ENCODE measurements at places on chromosomes 2 and 18.

DNA sequence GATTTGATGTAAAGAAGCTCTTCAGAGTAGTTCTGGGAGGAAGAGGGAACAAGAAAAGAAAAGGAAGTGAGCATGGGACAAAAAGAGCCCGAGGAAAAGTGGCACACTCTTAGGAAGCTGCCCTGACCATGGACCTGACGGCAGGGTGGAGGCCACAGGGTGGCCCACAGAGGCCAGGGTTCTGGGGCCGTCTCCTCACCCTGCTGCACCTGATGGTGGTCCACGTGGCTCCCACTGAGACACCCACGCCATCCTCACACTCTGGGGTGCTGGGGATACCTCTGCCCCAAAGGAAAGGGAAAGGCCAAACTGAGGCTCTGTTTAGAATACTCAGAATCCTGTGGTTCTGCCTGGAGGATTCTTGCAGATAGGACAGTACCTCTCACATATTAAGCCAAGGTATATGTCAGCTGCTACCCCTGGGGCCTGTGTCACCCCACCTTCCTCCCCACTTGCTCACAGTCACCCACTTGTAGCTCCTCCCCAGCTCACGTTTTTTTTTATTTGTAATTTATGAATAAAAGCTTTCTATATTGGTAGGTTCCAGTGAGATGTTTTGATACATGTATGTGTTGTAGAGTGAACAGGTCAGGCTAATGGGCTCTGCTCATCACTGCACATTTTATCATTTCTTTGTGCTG is 171.1 kb downstream of the LDLRAD4 start:
- no peak for DNase-seq

DNA sequence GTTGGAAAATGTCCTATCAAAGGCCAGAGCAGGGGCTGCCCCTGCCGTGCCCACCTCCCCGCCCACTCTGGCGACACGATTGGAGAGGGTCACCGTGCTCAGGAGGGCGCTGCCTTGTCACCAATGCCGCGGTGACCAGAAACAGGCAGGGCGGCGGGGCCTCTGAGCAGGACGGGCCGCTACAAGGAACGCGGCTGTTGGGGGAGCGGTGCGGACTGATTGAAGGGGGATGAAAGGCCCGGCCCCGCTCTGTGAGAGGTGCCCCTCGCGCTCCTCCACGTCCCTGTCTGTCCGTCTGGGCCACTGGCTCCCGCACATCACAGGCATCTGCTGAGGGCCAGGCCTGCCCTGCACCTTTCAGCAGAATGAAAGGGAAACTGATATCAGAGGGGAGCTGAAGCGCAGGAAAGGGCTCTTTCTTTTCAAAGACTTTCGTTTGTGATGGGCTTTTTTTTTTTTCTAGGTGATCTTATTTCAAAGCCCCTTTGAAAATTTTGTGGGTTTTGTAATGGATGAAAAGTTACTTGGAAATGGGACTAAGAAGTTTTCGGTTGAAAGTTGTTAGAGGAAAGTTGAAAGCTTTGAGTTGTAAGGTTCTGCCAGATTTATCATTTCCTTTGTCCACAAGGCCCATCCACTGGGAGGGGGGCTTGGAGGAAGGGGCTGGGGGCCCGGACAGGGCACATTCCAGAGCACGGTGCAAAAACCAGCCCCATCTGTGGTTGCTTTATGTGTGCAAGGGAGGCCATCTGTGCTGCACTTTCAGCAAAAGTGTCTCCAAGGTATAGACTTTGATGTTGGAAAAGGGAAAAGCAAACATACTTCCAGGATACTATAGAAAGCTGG is 244.2 kb downstream of the KLHL29 start:
- DNase-seq = no peak

GRCh38 chr2:110105608-110106467 is 9.8 kb downstream of the MALL start:
- DNase-seq = peak; percentile 66

- no peak for DNase-seq
Observed at GRCh38 chr2:148342086-148342485, 302.5 kb upstream of the EPC2 start.

DNA sequence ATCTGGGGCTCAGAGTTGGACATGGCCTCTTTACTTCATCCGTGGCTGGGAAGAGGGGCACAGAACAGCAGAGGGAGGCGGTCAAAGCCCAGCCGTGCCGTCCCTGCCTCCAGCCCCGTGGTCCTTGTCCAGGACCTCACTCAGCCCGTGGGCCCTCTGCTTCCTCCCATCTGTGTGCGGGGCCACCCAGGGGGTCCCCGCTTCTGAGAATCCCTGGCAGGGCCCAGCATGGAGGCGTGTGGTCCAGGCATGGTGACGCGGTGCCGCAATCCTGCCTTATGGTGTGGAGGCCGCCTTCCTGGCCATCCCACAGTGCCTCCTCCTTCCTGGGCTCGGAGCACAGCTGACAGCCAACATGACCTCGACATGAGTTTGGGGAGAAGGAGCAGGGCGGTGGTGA is 232.6 kb downstream of the FAM210A start:
- no peak for DNase-seq

- no peak for DNase-seq
Observed at GRCh38 chr18:36582988-36583745, 245.6 kb downstream of the TPGS2 start.

DNA sequence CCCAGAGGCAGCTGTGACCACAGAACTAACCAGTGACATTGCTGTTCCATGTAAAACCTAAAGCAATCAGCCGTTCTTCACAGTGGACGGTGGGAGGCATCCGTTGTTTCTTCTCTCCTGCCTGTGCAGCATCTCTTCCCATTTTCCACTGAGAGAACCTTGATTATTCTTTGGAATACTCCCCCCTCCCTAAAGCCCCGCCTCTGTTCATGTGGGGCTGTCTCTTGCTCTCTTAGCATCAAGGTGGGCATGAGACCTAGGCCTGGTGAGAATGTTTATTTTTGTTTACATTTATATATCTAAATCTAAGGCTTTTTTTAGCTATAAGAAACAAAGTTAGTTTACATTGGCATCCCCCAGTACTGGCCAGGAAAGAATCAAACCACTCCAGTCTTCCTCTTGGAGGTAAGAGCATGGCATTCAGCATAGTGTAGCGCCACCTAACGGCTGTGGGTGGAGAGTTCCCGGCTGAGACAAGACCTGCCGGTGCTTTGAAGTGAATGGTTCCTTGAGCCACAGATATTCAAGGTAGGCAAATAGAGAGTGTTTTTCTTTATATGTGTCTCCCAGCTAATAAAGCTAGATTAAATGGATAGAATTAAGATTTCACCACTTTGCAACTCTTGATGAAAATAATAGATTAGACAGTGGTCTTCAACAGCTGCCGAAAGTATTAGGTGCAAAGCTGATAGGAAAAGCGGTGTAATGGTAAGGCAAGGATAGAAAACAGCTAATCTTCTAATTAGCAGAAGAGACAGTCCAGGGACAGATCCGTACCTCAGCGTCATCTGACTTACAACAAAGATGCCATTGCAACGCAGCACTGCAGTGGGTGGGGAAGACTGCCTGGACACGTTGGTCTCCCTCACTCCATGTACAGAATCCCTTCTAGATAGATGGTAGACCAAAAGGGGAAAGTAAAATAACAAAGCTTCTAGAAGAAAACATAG is 219.6 kb upstream of the RAB12 start:
- DNase-seq = peak; percentile 78

GRCh38 chr2:121504316-121504715 is 26.4 kb upstream of the RNU4ATAC start:
- no peak for DNase-seq

- peak; percentile 4 for DNase-seq
Observed at GRCh38 chr2:158099716-158100115, 2.0 kb upstream of the UPP2 start.

GRCh38 chr2:66872081-66872985 is 437.4 kb downstream of the MEIS1 start:
- peak; percentile 90 for DNase-seq

GRCh38 chr2:8957628-8958027 is 45.9 kb downstream of the MBOAT2 start:
- DNase-seq = no peak

DNA sequence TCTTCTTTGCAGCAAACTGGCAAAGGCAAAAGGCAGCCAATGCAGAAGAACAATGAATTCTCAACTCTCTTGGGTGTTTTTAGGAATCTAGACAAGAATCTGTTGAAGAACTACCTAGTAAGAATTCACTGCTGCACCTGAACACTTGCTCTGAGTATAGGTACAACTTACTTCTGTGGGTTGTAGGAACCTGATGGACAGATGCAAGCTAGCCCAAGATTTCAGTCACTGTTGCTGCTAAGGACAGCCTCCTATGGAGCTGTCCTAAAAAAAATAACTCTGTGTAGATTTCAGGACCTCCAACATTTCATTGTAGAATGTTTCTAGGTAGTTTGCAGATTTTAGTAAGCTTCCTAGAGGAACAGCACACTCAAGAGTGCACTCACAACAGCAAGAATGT is 363.5 kb downstream of the CBLN2 start:
- no peak for DNase-seq

GRCh38 chr2:191521608-191522208 is 156.2 kb upstream of the NABP1 start:
- DNase-seq = peak; percentile 55

DNA sequence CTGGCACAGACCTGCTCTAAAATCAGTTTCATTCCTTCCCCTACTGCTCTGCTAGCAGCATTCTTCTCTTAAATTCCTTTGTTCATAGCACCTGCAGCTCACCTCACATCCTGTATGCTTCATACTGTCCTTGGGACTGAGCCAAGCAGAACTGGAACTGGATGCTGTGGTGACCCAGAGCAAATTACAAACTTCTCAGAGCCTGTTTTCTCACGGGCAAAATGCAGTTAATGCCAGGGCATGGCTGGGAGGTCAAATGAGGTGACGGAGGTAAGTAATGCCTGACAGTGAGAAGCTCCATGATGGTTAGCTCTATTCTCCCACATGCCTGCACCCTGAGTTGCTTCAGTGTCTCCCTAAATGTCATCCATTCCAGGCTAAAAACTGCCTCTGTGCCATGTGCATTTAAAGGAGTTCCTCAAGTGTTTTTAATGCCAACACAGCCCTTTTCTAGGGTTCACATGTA is 29.7 kb downstream of the C2orf42 start:
- DNase-seq = no peak

GRCh38 chr18:65990174-65990690 is 239.4 kb downstream of the CDH7 start:
- no peak for DNase-seq

GRCh38 chr2:219167997-219168396 is 1.8 kb downstream of the SLC23A3 start:
- no peak for DNase-seq

DNA sequence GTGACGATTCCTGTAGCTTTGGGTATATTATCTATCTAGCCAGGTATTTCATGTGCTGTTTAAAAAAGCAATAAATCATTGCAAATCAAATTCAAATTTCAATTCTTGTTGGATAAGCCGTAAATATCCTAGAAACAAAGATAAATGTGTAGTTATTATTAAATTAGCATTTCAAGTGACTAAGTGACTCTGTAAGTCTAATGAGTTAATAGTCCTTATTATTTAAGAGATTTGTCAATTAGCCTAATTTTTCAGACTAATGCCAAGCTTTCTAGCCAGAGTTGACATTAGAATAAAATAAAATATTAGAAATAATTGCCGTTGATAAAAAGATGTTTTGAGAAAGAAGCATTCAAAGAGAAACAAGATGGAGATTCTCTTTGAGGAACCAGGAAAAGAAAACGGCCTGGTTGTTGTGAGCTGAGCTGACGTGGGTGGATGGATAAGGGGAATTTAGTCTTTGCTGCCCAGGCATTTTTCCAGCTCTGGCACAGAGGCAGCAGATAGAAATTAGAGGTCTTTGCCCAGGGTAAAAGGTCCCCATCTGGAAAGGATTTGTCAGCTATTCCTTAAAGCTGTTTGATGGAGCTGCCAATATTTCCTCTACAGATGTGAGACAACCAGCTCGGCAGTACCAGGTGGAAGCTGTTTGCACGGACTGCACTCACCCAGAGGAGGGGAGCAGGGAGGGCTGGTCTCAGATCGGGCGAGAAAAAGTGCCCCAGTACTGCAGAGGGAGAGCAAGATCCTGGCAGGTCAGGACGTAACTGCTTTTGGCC is 117.3 kb upstream of the SEC11C start:
- DNase-seq = no peak

DNA sequence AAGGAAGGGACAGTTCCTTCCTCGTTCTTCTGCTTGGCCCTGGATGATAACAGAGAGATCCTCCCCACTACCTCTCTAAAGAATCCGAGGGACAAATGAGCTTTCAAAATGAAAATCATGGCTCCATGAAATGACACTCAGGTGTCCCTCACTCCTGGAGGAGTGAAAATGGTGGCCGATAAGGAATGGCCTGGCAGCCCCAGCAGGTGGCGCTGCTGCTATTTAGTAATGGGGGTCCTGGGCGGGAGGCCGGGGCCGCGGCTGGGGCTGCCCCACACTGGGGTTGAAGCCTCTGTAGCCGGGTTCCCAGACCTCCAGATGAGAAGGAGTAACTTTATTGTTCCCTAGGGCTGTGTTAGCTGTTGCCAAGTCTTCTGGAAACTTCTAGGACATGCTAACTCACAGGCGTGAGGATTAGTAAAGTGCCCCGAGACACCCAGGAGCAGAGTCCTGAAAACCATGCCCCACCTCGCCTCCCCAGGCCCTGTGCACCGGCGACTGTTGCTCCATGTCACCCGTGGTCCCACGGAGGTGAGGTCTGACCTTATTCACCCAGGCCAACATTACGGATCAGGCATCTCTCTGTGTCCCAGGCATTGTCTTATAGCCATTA is 138.0 kb downstream of the CTIF start:
- peak; percentile 38 for DNase-seq

GRCh38 chr2:236568068-236568921 is 1.3 kb upstream of the ACKR3 start:
- no peak for DNase-seq

DNA sequence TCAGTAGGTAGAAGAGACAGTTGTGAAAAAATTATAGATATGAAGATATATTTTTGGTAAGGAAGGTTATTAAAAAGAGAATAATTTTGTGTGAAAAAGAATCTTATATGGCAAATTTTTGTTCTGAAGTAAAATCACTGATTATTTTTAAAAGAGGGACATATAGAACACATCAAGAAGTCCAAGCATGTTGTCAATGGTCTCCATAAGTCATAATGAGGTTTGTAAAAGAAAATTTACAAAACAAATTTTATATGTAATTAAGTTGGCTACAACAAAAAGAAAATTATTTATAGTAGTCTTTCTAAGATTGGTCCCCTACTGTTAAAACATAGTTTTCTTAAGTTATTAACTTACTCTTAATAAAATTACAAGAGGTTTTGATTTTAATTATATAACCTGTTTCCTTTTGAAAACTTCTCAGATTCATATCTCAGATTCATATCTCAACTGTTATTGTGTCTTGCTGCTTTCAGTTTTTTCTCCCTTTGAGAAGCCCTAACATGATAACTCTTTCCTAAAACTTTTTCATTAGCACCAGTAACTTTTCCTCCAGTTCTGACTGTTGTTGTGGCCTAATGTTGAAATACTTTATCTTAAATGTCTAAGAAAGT is 81.2 kb downstream of the SH3YL1 start:
- DNase-seq = no peak

DNA sequence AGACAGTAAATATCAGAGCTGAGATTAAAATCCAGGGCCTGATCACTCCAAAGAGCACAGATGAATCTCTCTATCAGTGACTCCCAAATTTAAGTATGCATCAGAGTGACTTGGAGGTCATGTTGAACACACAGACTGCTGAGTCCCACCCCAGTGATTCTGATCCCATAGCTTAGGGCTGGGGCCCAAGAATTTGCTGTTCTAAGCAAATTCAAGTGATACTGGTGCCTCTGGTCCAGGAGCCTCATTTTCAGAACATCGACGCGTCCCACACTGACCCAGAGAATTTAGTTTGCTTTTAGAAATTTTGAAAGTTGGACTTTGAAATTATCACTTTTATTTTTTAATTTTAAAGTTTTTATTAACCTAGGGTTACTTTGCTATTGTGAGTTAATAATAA is 72.7 kb upstream of the NETO1 start:
- DNase-seq = no peak
